ENCODE measurements at places on chromosomes 12 and 14.

GRCh38 chr12:89140602-89141238 lies 211.6 kb downstream of the DUSP6 start:
- no peak for DNase-seq

DNA sequence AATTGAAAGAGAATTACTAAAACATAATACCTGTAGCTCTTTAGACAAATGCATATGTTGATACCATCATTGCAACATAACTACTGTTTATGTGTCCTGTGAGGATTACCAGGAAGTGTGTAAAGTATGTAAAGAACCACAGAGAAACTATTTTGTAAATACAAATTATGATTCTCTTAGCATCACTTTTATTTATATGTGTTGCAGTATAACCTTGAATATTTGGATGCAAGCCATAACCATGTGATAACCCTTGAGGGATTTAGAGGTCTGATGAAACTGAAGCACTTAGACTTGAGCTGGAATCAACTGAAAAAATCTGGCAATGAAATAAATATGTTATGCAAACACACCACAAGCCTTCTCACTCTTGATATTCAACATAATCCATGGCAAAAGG lies 77.5 kb downstream of the LRRC9 start:
- no peak for DNase-seq

GRCh38 chr14:85463512-85463911 lies 66.4 kb upstream of the FLRT2 start:
- no peak for DNase-seq

DNA sequence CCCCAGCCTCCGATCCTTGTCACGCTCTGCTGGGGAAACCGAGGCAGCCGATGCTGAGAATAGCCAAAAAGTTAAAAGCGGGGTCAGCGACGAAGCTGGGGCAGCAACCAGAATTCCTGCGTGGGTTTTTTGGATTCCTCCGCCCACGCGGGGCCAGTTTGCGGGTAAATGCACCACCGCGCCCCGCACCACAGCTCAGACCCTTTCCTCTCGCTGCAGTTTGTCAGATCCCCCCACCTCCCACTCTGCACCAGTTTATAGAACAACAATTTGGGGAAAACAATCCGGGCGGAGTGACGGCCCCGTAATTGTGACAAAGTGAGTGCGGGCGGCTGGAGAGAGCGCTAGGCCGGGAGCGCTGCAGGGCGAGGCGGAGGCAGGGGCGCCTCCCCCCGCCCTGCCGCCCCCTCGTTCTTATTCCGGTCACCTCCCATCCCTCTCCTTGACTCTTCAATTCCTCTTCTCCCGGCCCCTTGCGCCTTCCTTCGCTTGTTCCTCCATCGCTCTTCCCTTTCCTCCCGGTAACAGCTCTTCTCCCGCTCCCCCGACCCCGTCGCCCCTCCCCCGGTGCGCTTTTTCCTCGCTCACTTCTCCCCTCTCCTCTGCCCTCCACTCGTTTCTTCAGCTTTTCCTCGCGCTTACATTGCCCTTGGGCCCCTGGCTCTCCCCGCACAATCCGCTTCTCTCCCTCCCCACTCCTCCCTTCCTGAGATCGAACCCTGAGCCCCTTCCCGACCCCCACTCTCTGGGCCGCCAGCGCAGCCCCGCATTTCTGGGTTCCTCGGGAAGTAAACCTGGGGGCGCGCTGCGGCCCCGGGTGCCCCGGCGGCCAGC lies 646 bp upstream of the DNAJC22 start:
- no peak for DNase-seq

DNA sequence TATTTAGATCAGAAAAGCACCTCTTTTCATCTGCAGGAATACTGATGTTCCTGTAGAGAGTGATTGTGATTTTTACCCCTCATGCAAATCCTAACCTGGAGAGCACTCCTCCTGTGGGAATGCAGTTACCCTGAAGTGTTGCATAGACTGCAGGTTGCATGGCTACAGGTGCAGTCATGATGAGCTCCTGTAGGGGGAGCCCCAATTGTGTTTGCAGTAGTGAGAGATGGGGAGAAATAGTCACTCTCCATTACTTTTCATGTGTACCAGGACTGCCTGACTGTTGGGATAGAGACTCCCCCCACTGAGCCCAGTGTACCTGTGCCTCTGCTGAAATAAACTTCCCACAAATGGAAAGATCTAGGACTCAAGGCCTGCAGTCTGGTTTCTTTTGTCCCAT lies 1086.5 kb downstream of the SLC6A15 start:
- peak; percentile 3 for DNase-seq

DNA sequence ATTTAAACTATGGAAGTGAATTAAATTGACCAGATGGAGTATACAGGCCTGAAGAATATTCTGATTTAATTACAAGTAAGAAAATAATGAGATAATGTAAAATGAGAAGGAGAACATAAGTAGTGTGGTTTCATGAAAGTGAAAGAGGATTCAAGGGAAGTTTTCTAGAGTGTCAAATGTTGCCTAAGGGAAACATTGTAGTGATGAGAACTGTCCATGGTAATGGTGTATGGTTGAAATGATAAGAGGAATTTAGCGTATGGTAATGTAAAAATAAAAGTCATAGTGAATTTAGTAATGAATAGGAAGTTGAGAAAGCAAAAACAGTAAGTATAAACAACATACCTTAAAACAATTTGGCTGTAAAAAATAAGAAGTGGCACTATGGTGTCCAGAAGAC lies 1954.6 kb upstream of the FLRT2 start:
- DNase-seq = no peak

DNA sequence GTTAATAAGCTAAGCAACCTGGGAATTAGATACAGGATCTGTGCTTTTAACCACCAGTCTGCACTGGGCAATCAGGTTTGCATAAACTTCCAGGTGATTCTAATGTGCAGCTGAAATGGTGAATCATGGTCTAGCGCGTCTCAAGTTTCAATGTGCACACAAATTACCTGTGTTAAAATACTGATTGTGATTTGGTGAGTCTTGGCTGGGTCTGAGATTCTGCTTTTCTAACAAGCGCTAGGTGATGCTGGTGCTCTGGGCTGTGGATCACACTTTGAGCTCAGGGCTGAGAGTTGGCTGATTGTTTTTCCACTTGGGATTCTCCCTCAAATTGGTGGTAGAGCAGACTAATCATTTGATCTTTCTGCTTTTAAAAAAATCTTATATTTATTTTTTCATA lies 124.8 kb downstream of the C12orf75 start:
- no peak for DNase-seq

GRCh38 chr14:59238216-59238615 lies 49.7 kb downstream of the DAAM1 start:
- no peak for DNase-seq

DNA sequence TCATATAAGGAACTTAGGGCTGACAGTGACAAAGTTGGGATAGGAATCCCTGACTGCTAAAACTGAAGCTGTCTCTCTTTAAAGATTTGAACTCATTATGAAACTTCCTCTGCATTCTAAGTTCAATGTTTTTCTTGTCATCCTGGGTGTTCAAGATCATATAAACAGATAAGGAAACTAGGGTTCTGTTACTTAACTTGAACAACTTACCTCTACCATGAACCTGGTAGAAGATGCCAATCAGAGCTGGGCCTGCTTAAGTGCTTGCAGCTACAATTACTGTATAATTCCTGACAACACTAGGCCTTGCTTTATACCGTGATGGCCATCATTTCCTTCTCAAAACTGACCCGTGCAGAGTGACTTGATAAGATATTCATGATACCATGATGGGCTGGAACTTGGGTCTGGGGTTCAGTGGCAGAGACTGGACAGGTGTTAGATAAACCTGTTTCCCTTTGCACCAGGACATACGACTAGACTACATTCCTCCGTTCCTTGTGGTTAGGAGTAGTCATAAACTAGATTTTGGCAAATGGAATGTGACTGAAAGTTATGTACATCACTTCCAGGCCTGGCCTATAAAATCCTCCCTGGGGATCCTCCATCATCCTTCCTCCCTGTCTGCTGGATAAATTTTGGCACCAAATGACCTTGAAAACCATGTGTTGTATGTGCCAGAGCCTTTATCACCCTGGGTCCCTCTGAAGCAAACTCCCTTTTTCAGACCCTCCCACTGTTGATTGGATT lies 172.2 kb upstream of the PRICKLE1 start:
- DNase-seq = no peak

DNA sequence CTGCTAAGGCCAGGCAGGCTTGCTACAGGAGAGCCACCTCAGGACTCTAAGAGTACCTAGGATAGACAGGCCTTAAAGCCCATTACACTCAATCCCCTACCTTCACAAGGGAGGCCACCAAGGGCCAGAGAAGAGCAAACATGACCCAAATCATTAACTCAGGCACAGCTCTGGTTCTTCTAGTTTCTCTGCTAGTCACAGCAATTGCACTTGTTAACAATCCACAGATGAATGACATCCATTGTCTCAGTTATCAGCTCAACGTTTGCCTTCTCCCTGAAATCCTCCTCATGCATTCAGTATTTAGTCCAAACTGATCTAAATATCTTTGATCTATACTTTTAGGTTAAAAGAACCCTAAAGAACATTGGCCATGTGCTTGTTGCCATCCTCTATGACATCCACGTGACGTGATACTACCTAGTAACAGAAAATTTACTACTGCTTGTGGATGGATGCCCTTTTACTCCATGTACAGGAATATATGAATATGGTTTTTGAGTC lies 164.5 kb downstream of the STXBP6 start:
- DNase-seq = no peak

All from CD4-positive, alpha-beta T cell treated with Interleukin-2 at 100 ng/mL for 4 hours (primary cell).